Stimulated activated CD4-positive, alpha-beta T cell treated with anti-CD3 and anti-CD28 coated beads, Interleukin-15, amount 100 ng/mL, for 24 hours (primary cell): ENCODE measurements at places on chromosomes 3 and 15.

- DNase-seq = no peak
These were observed 88.6 kb downstream of the SLCO3A1 start for GRCh38 chr15:91941871-91942658.

- DNase-seq = no peak
These were observed 33.6 kb downstream of the ZDHHC19 start for GRCh38 chr3:196177567-196177966.

- no peak for DNase-seq
These were observed 78.8 kb downstream of the EOMES start for GRCh38 chr3:27643355-27643754.

DNA sequence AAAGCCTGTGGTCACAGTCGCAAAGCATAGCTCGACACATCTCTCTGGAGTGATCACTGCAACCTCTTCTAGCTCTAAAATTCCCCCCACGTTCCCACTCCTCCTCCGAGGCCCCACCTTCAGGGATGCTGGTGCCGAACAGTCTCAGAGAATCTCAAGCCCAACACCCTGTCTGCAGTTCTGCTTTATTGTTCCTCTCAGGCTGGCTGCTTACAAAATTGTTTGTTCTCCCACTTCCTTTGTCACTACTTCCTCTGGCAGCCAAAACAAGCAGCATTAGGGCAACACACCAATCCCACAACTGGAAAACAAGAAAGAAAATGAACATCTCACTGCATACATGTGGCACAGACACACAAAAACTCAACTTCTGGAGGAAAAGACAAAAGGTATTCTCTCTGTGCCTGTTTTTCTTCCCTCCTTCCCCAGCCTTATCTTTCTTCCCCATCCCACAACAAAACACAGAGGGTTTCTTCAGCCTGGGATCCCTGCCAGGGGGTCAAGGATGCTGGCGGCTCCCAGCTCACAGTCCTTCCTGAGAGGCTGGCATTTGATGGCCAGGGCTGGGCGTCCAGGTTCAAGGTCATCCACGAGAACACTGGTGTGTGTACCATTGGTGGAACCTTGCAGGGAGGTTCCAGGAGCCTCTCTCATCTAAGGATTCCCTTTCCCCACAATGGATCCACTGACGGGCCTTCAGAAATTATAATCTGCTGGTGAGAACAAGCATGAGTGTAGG lies 108.4 kb downstream of the TMCO5A start:
- DNase-seq = no peak

GRCh38 chr3:179410331-179410730 lies 40.9 kb downstream of the GNB4 start:
- no peak for DNase-seq

- DNase-seq = no peak
These were observed 74.1 kb upstream of the PRR23C start for GRCh38 chr3:139118835-139119234.

- DNase-seq = no peak
These were observed 277.9 kb upstream of the RARB start for GRCh38 chr3:25150199-25150598.
